ENCODE measurements at places on chromosomes 7 and 10.
A peak's percentile ranks its signal among the peaks of the same experiment; 100 is the strongest.

GRCh38 chr7:4430227-4430626, 251.9 kb upstream of the FOXK1 start:
- DNase-seq, result no peak

DNA sequence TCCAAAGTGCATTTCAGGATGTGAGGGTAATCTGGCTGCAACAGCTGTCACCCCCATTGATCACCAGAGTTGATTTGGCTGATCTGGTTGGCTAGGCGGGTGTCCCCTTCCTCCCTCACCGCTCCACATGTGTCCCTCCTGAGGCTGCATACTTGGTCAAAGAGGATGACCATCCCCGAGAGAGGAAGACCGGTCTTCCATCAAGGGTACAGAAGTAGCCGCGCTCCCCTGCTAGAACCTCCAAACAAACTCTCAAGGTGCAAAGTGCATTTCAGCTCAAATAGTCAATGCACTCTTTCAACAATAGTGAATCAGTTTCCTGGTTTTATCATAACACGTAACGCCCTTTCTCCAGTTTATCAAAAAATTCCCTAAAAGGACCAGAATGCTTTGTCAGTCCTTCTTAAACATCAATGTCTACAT, 44.6 kb downstream of the CARD11 start:
- DNase-seq, result no peak

DNA sequence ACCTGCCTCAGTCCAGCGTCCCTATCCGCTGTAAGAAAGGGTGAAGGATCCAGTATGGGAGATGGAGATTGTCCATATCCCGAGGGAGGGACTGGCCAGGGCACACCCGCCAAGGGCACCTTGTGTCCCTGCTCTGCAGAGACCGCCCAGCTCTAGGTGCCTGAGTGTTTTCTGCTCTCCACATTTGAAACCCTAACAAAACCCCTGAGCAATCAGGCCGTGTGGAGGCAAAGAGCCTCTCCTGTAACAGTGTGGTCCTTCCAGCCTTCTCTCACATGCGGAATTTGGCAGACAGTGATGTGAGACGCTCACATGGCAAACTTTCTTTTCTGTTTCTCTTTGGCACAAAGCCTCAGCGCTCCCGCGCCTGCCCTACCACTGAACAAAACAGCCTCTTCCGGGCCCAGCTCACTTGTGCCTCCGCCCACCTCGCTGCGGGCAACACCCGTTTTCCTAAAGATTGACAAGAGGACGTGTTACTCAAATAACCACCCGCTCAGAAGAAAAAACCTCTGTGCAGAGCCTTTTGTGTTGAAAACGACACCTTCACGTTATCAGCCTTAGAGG, 514.8 kb downstream of the DNAJB6 start:
- no peak for DNase-seq

DNA sequence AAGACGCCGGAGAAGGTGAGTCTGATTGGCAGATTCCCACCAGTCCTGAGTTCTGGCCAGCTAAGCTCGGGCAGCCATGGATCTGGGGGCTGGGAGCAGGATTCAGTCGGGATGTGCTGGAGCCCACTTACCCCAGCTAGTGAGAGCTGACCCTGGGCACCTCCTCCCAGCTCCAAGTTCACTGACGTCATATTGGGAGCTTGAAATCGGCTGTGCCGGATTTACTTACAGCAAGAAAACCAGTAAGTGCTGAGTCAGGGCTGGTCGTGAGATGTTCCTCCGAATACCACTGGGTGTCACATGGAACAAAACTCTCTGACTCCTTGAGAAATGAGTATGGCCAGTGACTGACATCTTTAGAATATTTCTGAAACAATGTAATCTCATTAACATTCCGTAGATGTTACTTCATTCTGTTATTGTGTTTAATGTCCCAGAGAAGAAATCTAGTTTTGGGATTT, 621.2 kb downstream of the SDK1 start:
- DNase-seq, result peak; percentile 83

GRCh38 chr10:99236627-99237309, 1.1 kb upstream of the HPSE2 start:
- DNase-seq, result no peak

Data from NCI-H526 treated with DMSO at 0.1 percent for 48 hours (cell line).